ENCODE measurements at places on chromosomes 11 and 22.

- no peak for DNase-seq
These were observed 24.3 kb upstream of the ADA2 start for GRCh38 chr22:17243524-17243923.

GRCh38 chr11:36475192-36475591, 34.9 kb downstream of the TRAF6 start:
- no peak for DNase-seq

DNA sequence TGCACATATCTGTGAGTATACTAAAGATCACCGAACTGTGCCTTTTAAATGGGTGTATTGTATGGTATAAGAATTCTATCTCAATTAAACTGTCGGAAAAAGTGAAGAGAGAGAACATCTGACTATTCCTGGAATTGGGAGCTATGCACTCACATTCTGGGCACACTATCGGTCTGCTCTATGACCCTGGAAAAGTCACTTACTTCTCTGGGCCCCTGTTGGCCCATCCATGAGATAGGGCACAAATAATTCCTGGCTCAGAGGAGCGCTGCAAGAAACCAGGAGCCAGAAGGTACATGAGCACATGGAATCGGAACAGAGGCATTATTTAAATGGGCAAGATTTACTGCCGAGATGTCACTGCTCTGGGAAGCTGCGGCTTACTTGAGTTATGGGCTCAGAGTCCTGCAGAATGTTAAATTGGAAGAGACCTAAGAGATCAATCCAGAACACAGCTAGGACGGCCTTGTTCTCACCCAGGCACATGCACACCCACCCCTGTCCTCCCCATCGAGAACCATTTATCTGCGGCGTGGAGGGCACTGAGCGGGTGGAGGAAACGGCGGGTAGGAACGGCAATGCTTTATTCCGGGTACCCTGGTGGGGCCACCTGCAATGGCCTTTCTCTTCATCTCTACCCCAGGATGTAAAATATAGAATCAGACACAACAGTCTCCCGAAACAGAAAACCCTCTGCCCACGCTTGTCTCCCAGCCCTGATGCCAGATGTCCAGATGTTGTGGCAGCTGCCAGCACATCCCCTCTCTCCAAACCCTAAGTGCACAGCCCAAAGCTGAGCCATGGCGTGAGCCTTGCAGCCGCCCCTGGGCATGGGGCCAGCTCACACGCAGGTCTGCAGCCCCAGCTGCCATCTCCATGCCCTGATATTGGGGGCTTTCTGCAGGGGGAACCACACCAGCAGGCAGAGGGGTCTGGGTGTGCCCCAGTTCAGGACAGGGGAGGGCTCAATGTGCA, 142.4 kb downstream of the DSCAML1 start:
- no peak for DNase-seq

DNA sequence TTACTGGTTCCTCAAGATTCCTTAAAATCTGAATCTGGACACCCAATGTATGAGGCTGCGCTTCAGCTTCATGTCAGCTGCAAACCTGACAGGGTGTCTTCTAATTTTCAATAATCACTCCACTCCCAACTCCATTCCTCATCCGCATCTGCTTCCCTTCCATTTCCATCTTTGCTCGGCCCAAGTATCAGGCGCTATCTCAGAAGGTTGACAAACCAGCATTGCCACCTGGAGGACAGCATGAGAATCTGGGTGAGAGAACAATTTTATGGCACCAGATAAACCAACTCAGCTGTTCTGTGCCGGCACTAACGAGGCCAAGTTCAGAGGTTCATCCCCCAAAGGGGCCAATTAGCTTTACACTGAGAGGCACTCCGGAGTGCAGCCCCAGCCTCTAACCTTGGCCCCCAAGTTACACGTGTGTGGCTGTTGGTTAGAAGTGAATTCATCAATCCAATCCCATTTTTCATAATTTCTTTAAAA, 79.1 kb upstream of the LMO2 start:
- no peak for DNase-seq

GRCh38 chr11:19790831-19791552, 78.4 kb downstream of the NAV2 start:
- no peak for DNase-seq

- DNase-seq = no peak
These were observed 49.3 kb downstream of the ME3 start for GRCh38 chr11:86623041-86623621.

DNA sequence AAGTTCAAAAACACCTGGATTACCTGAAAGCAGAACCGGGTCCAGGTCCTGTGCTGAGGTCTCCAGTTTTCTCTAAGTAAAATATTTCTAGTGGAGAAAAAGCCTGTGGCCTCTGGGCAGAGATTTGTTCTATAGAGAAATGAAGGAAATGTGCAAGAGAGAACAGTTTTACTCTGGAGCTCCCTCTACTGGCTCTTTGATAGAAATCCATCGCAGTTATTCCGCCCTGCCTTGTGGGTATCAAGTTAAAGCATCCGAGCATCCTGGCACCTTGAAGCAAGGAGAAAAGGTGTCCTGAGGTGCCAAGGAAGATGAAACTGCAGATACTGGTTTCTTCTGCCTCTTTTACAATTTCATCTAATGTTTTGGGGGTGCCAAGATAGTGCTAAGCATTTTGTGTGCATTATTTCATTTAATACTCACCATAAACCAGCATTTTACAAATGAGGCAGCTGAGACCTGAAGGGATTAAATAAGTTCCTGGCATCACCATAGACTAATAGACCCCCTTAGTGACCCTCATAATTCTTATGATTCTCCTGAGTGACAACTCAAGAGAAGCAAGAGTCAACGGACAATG, 113.1 kb upstream of the HSD17B12 start:
- DNase-seq = no peak

Data from stimulated activated CD8-positive, alpha-beta memory T cell treated with anti-CD3 and anti-CD28 coated beads, Interleukin-7, amount 100 ng/mL, for 1 hour (primary cell).